ENCODE measurements at places on chromosomes 4 and X.
A peak's percentile ranks its signal among the peaks of the same experiment; 100 is the strongest.

GRCh38 chr4:83179205-83179604 is 64.7 kb upstream of the PLAC8 start:
- DNase-seq = no peak

DNA sequence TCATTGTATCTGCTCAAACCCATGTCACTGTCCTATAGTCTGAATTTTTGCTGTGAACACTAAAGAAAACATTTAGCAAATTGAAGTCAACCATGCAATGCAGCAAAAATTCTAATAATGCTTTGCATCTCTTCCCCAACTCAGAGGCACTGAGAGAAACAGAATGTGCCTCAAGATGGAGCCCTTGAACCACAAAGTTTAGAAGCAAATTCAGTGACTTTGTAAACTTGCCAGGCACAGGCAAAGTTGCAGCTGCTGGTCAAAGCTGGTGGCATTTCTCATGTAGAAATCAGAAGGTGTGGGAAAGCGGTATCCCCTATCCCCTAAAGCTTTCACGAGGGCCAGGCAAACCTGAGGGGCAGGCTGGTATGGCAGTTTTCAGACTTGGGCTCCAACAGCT is 121.7 kb upstream of the DIPK2B start:
- DNase-seq = peak; percentile 77

GRCh38 chr4:157655096-157655809 is 434.7 kb downstream of the GRIA2 start:
- DNase-seq = no peak

DNA sequence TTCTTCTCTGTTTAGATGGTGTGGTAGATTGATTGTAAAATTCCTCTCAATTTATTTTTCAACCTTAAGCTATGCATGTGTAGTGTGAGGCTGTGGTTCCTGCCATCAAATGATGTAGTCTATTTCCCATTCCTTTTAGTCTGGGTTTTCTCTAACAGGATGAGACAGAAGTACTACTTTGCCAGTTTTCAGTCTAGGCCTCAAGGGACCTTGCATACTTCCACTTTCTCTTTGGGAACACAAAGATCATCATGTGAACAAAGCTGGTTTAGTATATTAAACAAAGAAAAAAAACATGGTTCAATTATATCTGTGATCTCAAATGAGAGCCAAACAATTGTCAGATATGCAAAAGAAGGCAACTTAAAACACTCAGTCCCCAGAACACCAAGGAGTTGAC is 1284.0 kb downstream of the RAPGEF2 start:
- DNase-seq = no peak

GRCh38 chr4:137226900-137227299 is 305.4 kb downstream of the PCDH18 start:
- DNase-seq = no peak

GRCh38 chrX:37679230-37679629 is 6.4 kb upstream of the XK start:
- no peak for DNase-seq

DNA sequence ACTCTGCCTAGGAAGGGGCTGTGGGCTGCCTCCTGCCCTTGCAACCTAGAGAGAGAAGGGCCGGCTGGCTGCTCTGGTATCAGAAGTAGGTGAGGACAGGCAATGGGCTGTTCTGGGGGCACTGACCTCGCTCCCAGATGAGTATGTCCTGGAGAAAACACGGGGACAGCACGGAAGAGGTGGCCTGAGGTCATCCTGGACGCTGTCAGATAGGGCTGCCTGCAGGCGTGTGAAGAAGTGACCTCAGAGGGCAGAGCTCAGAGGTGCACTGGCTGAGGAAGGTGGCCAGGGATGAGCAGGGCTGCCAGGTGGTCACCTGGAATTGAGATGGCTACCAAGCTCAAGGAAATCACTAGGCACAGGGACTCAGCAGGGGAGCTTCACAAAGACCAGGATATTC is 159.6 kb downstream of the TSPAN5 start:
- no peak for DNase-seq

- DNase-seq = no peak
Measured at GRCh38 chr4:125781651-125782050, 466.9 kb downstream of the FAT4 start.

- no peak for DNase-seq
Measured at GRCh38 chr4:108163351-108163750, 5.4 kb downstream of the LEF1 start.

DNA sequence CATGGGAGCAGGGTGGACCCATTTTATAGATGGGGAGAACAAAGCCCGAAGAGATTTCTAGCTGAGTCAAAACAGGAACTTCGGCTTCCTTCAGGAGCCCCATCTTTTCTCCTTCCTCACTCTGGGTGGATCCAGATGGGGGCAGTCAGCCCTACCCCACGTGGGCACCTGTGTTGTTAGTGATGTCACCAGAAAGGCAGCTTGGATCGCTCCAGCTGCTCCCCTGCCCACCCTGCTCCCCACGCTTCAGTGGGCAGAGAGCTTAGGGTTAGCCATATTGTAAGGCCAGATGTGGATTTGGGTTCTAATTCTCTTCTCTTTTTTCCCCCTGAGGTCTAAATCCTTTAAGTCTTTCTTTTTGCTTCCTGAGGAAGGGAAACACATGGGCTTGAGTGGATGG is 132.3 kb upstream of the PJA1 start:
- no peak for DNase-seq

- no peak for DNase-seq
Measured at GRCh38 chrX:18855919-18856644, 127.8 kb downstream of the PHKA2 start.

DNA sequence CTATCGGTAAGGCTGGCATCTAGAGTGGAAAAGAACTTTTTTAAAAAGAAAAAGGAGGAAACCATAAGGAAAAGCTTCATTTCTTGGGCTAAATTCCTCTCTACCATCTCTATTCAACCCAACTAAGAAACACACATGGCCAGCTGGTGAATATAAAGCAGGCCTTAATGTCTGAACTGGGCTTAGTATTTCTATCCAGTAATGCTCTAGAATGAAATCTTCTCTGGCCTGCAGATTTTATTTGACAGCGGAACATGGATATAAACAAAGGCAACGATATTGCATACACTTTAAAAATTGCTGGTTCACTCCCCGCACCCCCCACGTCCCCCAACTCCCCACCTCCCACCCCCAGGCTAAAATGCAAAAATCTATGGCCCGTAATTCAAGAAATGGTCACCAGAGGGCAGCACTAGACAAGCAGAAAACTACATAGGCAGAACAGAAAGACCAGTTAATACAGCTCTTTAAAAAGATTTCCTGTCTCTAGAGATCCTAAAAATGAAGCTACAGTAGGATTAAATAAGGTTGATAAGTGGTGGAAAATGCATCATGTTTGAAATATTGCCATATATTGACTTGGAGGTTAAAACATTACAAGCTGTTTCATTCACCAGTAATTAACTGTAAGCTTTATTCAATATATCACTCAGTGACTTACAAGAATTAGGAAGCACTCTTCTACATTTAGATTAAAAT is 155.2 kb upstream of the GALNT7 start:
- DNase-seq = peak; percentile 36

GRCh38 chrX:20967725-20968124 is 406.5 kb upstream of the CNKSR2 start:
- no peak for DNase-seq

DNA sequence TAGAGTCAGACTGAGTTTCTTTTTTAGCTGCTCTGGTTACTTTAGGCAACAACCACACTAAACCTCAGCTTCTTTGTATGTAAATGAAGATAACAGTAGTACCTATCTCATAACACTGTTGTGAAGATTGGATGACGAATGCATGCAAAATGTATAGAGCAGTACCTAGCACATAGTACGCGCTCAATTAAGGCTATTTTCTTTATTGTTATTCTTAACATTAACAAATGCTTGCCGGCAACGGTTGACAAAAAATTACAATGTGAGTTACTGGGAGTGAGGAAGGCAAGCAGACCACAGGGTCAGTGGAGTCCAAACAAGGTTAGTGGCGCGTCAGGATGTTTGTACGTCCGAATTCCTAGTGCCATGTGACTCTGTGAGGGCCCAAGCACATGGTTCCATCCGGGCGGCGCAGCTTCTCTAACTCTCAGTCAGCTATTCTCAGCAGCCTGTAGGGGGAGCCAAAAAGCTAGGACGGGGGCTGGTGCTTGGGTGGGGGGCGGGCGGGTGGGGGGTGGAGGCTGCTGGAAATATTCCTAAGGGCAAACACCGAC is 821 bp upstream of the NALF2 start:
- no peak for DNase-seq

GRCh38 chr4:149202117-149202516 is 613.5 kb downstream of the IQCM start:
- no peak for DNase-seq

- no peak for DNase-seq
Measured at GRCh38 chrX:11187001-11187400, 75.9 kb downstream of the HCCS start.

GRCh38 chrX:133698298-133698697 is 283.0 kb upstream of the GPC4 start:
- no peak for DNase-seq

GRCh38 chrX:150897421-150898320 is 797 bp downstream of the CD99L2 start:
- DNase-seq = peak; percentile 1

DNA sequence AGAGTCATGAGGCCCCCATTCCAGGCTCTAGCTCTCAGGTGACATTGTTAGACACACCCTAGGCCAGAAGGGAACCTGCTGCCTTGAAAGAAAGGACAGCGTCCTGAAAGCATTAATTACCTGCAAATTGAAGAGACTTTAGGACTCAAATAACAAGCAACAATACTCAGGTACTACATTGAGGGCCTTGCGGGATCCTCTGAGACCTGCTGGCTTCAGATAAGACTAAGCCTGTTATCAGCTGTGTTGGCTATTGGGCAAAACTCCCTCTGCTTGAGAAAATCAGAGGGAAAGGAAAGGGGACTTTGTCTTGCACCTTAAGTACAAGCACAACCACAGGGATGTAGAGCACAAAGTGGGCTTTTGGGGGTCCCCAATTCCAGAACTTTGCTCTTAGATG is 45.9 kb upstream of the DACH2 start:
- no peak for DNase-seq

GRCh38 chrX:153723351-153724251 is 586 bp downstream of the BCAP31 start:
- peak; percentile 39 for DNase-seq

GRCh38 chrX:2508648-2509335 is 8.0 kb upstream of the DHRSX start:
- DNase-seq = no peak

- peak; percentile 43 for DNase-seq
Measured at GRCh38 chr4:146916479-146917076, 29.1 kb downstream of the TTC29 start.

DNA sequence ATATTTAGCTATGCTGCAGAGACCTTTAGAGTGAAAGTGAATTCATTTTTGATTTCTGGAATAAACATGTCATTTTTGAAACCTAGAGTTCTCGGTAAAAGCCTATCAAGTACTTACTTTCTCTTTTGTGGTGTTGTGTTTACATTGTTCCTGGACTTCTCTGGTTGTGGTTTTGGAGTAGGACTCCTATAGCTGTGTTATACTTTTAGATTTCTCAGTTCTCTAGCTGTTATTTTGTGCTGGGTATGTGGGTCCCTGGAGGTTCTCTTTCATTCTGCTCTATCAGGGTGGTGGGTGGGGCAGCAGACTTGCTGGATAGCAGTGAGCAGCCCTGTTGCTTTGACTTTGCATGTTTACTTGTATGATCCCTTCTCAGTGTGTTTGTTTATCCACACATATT is 25.6 kb upstream of the MSMO1 start:
- no peak for DNase-seq

GRCh38 chr4:21954916-21955315 is 6.3 kb upstream of the KCNIP4 start:
- DNase-seq = no peak

DNA sequence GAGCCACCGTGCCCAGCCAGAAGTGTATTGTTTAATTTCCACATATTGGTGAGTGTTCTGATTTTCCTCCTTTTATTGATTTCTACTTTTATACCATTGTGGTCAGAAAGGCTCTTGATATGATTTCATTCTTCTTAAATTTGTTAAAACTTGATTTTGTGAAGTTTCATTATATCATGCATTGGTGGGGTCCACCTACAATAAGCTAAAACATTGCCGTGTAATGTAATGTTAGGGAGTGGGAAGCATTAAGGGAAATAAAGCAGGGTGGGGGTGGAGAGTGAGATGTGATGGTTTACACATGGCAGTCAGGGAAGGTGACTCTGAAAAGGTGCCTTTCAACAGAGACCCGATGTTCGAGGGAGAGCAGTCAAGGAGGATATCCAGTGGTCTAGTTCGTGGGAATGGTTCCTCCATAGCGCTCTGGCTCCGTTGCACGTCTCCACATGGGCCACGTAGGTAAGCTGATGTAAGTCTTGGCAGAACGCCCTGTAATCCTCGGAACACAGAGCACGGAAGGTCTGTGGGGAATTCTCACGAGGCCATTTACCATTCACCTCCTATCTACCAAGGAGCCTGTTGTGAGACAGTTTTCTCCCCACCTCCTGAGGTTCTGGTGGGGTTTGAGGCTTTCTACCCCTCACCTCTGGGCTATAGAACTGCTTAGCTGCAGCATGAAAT is 7.7 kb upstream of the WDR13 start:
- DNase-seq = no peak

DNA sequence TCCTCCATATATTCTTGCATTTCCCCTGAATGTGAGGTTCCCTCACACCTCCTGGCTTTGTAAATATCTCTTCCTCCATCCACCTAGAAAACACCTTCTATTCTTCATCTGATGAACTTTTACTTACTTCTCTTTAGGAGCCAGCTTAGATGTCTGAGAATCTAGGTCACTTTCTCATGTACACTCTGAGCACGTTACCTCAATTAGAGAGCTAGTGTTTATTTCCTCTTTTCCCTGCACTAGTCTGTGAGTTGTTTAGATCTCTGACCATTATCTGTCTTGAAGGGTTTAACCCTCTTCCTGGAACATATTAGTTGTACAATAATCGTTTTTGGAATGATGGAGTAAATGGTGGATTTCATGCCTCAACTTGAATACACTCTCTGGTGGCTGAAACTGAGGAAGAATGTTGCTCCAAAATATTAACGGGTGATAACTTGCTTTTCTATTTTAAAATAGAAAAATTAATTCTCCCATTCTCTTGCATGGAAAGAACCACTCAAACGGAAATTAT is 8.5 kb upstream of the NEIL3 start:
- no peak for DNase-seq

DNA sequence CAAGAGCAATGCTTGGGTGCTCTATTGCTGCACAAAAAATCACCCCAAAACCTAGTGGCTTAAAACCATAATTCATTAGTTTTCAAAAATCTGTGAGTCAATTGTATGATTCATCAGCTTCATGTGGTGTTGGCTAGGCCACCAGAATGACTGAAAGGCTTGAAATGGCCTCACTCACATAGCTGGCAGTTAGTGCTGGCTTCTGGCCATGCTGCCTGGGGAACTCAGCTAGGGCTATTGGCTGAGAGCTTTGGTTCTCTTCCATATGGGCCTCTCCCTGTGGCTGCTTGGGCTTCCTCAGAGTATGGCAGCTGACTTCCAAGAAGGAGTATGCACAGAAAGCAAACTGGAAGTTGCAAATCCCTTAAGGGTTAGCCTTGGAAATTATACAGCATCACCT is 3.1 kb upstream of the MTMR1 start:
- peak; percentile 15 for DNase-seq

DNA sequence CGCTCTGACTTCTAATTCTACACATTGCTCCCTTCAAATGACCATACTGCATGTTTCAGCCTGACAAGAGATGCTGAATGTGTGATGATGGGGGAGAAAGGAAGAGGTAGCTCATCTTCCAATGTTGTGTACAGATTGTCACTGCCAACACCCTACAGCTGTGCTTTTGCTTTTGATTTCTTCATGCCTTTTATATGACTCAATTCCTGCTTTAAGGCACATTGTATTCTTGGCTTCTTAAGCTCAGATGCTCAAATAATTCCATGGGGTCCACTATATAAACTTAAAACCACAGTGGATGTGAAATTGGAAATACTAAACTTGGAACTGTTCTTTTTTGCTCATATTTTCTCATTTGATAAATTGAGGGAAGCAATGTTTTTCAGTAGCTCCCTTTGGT is 183.2 kb upstream of the WDFY3 start:
- DNase-seq = no peak
